ENCODE measurements at places on chromosomes 6 and 20.
A peak's percentile ranks its signal among the peaks of the same experiment; 100 is the strongest.

DNA sequence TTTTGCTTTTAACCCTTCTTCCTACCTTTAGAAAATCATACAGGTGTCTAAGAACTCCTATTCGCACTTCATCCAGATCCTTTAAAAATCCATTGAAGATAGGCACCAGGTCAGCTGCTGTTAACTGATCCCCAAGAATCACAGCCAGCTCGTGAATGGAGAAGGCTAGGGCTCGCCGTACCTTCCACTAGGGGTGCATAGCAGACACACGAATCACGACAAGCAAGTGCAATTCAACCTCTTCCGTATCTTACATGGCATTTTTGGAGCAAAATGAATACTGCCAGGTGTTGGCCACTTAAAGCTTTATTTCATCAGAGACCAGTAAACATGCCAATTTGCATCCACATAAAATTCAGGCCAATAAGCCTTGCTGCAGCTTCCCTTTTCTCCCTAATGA lies 10.8 kb upstream of the ANKRD60 start:
- no peak for DNase-seq

DNA sequence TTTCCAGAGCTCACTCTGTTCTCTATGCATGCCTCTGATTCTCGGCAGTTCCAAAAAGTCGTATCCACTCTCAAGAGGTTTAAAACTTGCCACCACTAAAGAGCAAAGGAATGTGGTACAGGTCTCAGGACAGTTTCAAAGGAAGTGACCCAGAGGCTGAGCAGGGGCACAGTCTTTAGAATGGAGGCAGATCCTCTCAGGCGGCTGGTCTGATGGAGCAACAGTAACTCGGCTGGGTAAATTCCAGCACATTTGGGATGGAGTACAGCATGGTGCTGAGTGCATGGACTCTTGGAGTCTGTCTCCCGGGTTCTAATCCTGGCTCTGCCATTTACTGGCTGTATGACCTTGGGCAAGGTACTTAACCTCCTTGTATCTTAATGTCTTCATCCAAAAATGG lies 88.1 kb upstream of the BACH2 start:
- no peak for DNase-seq

GRCh38 chr6:145848541-145848940 lies 33.9 kb upstream of the FBXO30 start:
- no peak for DNase-seq

DNA sequence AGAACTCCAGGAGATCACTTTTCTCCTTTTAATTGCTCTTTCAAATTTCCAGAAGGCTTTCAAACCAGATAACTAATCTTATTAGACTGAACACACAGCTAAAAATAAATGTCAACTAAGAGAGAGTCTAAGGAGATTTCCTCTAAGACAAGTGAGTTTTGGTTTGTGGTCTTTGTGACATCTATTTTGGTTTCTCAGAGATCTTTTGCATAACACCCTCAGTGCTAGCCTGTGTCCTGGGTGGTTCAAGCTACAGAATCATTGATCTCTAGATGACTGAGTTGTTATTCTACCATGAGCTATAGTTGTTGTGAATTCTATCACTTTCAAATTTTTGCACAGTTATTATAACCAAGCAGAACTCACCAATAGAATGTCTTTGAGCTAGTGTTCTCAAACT lies 49.1 kb upstream of the PLCB4 start:
- no peak for DNase-seq

- no peak for DNase-seq
These were observed 83.1 kb upstream of the TOX2 start for GRCh38 chr20:43831481-43832065.

DNA sequence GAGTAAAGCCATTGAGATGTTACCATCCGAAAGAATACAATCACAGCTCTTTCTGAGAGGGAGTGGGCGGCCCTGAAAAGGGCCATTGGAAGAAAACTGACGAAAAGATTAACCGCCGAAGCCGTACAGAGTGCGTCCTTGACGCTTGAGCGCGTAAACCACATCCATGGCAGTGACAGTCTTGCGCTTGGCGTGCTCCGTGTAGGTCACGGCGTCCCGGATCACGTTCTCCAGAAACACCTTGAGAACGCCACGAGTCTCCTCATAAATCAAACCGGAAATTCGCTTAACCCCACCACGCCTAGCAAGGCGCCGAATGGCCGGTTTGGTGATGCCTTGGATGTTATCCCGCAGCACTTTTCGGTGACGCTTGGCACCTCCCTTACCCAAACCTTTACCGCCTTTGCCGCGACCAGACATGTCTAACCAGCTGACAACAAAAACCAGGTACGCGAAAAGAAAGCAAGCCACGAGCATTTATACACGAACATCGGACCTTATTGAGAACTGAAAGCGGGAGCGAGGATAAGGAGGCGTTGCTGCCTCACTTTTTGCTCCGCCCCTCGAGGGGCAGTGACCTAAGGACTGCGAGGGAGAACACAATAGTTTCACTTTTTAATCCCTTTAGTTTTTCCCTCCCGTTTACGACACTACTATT lies 60.3 kb upstream of the HFE start:
- DNase-seq = peak; percentile 81

DNA sequence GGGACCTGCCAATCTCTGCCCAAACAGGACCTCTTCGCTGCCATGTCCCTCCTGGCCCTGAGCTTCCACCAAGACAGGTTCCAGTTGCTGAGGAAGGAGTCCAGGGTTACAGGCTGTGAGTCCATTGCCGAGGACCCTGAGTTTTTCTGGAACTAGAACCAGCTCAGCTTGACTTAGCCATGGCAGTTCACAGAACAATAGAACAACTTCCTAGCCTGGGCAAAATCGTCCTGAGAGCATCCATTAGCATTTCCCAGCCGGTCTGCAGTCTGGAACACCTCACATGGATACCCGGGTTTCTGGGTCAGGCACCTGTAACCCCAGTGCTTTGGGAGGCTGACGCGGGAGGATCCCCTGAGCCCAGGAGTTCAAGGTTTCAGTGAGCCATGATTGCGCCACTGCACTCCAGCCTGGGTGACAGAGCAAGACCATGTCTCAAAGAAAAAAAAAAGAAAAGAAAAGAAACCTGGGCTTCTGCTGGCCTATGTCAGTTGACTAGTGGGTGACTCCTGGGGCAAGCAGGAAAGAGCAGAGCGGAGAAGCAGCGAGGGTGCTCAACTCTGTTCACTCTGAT lies 90.3 kb downstream of the TCP11 start:
- DNase-seq = no peak

- no peak for DNase-seq
These were observed 16.8 kb downstream of the TPD52L1 start for GRCh38 chr6:125170376-125170775.

DNA sequence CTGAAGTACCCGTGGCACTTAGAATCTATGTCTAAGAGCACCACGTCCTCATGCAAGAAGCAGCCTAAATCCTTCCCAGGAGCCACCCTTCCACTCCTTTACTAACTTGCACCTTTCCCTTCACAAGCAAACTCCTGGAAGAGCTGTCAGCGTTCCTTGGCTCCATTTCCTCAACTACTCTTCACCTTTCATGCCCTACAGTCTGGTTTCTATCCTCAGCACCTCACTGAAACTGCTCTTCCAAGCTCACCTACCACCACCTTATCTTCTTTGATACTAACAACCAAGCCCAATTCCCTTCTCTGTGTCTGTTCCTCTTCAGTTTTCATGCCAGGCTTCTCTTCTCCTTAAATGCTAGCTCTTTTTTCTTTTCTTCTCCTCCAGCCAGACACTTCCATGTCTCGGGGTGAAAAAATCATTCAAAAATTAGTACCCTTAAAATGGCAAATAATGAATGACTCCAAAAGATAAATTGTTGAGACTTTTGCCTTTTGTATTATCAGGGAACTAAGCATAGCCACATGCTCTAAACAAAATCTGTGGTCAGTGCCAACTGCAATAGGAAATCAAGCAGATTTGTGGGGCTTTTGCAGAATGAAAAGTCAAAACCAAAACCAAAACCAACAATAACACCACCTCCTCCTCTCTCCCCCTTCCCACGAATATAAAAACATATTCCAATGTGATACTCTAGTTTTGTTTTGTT lies 149.6 kb upstream of the KCNK16 start:
- DNase-seq = no peak

DNA sequence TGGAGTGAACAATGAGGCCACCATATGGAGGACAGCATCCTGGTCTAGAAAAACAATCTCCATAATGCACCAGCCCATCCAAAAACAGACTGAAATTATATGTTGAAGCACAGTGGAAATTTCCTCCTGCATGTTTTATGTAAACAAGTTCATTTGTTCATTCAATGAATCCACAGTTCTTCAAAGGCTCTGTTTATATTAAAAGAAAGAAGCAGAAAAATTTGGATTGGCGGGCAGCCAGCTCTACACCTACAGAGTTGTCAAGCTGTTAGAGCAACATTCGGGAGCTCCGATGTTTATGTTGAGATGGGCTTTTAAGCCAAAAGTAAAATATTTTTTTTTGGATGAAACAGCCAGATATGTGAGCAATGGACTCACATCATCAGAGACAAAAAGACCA lies 395.3 kb upstream of the SULF2 start:
- DNase-seq = no peak

- DNase-seq = no peak
These were observed 28.0 kb downstream of the PSMG4 start for GRCh38 chr6:3286641-3287171.

DNA sequence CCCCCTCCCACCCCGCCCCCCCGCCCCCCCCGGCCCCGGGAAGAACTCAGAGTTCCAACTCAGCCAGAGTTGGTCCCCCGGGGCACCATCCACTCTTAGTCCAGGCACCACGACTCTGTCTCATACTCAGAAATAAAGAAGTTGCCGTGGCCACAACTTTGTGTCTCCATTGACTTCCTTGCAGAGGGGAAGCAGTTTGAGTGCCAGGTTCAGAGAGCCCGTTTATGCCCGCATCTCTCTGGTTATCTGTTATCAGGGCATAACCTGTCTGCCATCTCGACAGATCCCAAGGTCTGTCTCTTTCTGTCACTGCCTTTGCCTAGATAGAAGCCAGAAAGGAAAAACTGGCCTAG lies 605 bp downstream of the CDC5L start:
- DNase-seq = no peak

DNA sequence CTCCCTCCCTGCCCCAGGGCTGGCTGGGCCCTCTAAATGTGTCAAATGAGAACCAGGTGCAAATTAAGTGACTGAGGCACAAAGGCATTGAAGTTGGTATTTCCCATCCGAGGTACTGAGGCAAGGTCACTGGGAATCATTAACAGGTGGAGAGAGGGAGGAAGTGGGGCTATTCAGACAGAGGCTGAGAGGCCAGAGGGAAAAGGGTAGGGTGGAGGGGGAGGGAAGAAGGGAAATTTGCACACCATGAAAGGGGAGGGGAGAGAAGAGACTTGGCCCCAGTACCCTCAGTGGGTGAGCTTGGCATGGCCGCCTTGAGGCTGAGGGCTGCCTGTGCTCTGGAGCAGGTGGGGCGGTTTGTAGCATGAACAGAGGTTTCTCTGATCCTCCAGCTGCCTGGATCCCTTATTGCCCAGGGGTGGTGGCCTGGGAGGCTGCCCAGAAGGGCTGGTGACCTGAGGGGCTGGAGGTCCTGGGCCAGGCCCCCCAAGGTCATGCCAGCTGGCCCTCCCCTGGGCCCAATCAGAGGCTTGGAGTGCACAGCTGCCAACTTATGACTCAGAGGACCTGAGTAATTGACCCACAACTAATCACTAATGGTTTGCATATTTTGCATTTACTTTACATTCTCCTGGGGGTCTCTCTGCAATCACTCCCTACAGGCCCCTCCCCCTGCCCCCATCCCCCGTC lies 40.3 kb upstream of the ZFAND3 start:
- no peak for DNase-seq

- no peak for DNase-seq
These were observed 38.0 kb upstream of the NR2E1 start for GRCh38 chr6:108127826-108128225.

All from NCI-H524 treated with DMSO at 0.1 percent for 48 hours (cell line).